ENCODE measurements at places on chromosomes 5 and 9. TPM values are rescaled to one million over a fixed set of nuclear protein-coding genes. Genes with fewer than 3 reads are reported as not detected.

The MBLAC2 gene
- 5.2 TPM for total RNA-seq

The CDX1 gene
- not detected for total RNA-seq

The FSD1L gene
- 3.6 TPM for total RNA-seq

The ESM1 gene
- total RNA-seq, result not detected

The ABCA2 gene
- 58.6 TPM for total RNA-seq

The TMEM174 gene
- total RNA-seq, result not detected

The TMEM203 gene
- 23.3 TPM for total RNA-seq

The ZNF782 gene
- total RNA-seq, result 16.6 TPM

The FBLL1 gene
- total RNA-seq, result not detected

The NOXA1 gene
- 1.4 TPM for total RNA-seq

The IRF1 gene
- 13.7 TPM for total RNA-seq

The DPP7 gene
- 121 TPM for total RNA-seq

The FAM221B gene
- not detected for total RNA-seq

The FRMPD1 gene
- total RNA-seq, result 1.0 TPM

The TPPP gene
- 2.4 TPM for total RNA-seq

The GLRX gene
- total RNA-seq, result 118 TPM

The EPB41L4B gene
- 59.9 TPM for total RNA-seq

The C5orf34 gene
- total RNA-seq, result not detected

The BAAT gene
- total RNA-seq, result not detected

The TAS2R1 gene
- not detected for total RNA-seq

The GLDC gene
- total RNA-seq, result not detected

The BTNL8 gene
- 4.3 TPM for total RNA-seq

The VCAN gene
- total RNA-seq, result 101 TPM

The GABRA1 gene
- total RNA-seq, result not detected

The STKLD1 gene
- 0.44 TPM for total RNA-seq

The CTNND2 gene
- not detected for total RNA-seq
